KG1 (cell line): ENCODE measurements at places on chromosomes 4 and X.

DNA sequence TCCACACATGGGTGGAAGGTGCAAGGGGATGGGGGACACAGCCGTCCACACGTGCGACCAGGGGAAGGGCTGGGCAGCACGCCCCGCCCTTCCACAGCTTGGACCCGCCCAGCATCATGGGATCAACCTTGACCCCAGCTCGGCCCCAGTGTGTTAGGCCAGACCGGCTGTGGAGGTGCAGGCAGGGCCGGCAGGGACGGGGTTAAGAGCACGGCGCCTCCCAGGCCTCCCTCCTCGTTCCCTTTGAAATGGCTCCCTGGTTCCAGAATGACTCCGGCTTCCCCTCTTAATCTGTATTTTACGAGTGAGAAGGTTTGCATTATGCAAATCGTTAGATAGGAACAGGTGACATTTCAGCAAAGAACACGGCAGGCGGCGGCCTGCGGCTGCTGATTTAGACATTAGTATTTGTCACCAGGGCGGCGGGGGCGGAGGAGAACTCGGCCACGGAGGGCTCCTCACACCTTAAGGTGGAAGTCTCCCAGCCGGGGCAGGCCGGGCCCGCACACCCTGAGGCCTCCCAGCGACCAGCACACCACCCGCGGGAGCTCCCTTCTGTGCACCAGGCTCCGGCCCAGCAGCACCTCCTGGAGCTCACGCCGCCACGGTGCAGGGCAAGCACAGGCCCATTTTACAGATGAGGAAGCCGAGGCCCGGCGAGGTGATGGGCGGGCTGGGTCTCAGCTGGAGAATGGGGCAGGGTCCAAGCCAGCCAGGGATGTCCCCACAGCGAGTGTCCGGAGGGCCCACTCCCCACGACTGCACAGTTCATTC, 116.1 kb downstream of the FAM53A start:
- no peak for DNase-seq

DNA sequence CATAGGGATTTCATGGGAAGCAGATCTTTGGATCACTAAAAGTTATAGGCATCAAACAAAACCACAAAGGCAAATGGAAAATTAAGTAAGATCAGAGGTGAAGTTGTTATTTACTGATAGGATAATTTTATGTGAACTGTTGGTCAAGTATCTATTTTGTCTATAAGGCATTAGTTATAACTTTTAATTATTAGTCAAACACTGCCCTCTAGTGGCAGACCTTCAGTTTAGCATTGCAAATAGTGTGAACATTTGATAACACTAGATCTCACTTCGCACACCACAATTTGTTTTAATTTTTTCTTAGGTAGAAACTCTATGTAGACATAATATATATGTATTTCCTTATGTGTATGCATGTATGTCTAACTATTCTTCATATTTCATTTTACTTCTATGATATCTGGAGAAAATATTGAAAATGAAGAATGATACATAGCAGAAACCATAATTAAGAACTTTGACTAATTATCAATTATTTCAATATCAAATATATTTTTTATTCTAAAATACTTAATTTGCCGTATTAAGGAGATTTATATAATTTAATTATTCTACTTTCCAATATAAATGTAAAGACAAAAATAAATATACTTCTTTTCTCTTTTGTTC, 214.5 kb upstream of the TACR3 start:
- DNase-seq = peak; percentile 3

DNA sequence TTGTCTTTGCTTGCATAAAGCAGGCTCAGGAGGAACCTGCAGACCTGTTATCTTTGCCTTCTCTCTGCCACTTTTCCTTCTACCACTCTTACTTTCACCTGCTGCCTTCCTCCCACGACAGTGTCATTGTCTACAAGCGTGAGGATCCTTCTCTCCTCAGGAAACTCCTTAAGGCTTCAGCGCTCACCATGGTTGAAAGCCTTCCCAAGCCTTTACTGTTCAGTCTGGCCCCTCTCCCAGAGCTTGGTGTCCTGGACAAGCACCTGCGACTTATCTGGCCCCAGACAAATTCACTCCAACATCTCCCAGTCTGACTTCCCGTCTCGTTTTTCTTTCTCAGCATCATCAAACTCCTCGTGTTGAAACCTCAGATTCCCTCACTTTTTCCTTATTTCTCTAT, 31.0 kb downstream of the CC2D2A start:
- no peak for DNase-seq

DNA sequence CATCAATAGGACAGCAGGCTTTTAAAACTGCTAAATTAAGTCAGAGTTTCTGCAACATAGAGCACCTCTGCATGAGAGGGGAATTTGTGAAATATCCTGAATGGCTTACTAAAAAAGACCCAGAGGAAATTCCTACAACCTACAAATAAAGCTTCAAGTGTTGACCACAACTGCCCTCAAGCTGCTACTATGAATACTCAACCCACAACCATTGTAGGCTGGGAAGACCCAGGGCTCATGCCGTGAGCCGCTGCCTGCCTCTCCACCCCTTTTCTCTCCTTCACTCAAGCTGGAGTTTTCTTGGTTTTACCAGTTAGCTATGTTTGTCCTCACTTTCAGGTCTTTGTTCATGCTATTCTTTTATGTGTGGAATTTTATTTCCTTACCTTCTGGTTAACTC, 151.6 kb downstream of the EMCN start:
- no peak for DNase-seq

DNA sequence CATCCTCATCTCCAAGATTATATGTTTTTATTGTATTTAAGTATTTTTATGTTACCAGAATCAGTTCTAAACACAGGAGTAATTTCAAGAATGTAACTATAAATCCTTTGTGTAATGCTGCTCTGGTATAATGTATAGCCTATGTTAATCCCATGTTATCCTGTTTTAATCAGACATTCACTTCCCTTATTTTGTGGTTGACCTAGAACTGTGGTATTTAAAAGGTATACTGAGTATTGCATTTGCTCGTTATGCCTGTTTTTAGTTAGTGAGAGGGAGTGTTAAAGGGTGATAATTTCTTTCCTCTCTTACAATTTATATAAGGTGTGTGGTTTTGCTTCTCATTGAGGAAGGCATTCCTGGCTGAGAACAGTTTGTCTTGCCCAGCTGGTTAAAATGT, 26.2 kb downstream of the MTM1 start:
- DNase-seq = no peak

GRCh38 chrX:47240619-47241018, 7.8 kb downstream of the USP11 start:
- no peak for DNase-seq

DNA sequence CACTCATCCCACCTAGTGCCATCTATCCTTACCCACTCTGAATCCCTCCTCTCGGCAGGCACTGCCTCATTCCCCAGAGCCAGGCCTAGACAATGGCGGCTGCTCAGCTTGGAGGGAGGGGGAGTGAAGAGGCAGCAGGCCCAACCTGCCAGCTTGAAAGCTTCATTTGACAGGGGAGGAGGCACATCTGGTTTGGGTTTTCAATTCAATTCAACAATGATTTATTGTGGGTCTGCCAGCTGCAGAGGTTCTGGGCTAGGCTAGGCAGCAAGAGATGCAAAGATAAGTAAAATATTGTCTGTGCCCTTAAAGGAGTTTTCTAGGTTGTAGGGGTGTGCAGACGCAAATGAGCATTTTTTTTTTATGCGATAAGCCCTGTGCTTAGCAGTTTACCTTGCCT, 58.5 kb downstream of the RTL9 start:
- DNase-seq = no peak

- DNase-seq = no peak
These were observed 61.3 kb upstream of the GPRIN3 start for GRCh38 chr4:89368861-89369260.

DNA sequence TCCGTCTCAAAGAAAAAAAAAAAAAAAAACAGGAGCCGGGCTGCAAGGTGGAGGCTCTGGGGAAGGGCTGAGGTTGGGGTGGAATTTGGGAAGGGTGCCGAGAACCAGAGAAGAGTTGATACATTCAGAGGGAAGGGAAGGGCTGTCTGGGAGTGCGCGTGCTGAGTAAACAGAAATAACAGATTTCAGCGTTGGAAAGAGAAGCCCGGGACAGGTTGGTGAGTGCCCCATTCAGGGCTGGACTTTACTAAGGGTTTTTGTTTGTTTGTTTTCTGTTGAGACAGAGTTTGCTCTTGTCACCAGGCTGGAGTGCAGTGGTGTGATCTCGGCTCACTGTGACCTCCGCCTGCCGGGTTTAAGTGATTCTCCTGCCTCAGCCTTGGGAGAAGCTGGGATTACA, 1.7 kb upstream of the IL3RA start:
- DNase-seq = no peak

DNA sequence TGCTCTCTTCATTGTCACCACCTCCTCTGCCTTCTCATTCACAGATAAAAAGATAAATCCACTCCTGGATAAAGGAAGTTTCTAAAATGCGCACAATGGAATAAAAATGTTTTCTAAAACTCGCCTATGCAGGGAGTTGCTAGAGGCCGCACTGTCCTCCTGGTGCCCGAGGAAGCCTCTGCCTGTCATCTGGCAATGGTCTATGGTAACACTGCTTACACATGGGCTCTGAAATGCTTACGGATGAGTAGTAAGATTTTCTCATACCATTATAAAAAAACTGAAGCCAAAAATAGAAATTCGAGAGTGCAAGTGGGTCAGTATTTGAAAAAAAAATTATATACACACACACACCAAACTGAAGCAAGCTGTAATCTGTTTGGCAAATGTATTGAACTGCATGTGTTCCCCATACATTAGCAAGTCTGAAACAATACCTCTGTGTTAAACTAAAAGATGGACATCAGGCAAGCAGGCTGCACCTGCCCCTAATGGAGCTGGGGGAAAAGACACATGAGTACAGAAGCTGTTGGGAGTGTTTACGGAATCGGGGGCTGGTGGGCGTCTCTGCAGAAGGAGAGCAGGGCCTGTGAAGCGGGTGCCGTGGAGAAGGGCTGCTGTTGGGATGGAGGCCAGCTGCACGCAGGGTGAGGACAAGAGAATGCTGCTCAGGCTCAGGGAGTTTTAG, 103.3 kb upstream of the FAT1 start:
- DNase-seq = no peak

- no peak for DNase-seq
These were observed 15.9 kb upstream of the NOCT start for GRCh38 chr4:138999666-139000065.

- no peak for DNase-seq
These were observed 87.1 kb downstream of the RLIM start for GRCh38 chrX:74527350-74527749.

- DNase-seq = no peak
These were observed 70.2 kb upstream of the PRPS2 start for GRCh38 chrX:12721042-12721441.

- DNase-seq = no peak
These were observed 784 bp downstream of the MAP7D3 start for GRCh38 chrX:136250191-136251040.

DNA sequence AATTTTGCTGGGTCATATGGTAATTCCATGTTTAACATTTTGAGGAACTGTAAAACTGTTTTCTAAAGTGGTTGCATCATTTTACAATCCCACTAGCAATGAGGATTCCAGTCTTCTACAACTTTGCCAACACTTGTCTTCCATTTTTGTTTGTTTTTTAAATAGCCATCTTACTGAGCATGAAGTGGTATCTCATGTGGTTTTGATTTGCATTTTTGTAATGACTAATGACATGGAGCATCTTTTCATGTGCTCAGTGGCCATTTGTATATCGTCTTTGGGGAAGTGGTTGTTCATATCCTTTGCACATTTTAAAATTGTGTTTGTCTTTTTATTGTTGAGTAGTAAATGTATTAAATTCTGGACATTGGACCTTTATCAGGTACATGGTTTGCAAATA, 94.7 kb downstream of the TMEM131L start:
- DNase-seq = no peak

DNA sequence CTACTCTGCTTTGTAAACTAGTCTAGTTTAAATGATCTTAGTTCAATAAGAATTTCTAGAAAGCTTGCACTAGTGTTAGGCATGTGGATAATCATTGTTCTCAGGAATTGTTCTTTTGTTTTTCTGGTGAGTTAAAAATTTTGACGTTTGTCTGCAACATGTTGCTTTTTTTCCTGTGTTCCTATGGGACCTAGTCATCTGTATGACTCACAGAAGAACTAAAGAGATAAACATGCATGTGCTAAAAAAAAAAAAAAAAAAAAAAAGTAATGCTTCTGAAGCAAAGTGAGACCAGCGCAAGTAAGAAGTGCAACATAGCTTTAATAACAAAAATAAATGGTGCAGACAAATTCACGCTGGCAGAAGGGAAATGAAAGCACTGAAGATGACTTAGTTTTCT, 471.2 kb downstream of the IQCM start:
- no peak for DNase-seq

- no peak for DNase-seq
These were observed 14.8 kb downstream of the SUV39H1 start for GRCh38 chrX:48711162-48711928.

DNA sequence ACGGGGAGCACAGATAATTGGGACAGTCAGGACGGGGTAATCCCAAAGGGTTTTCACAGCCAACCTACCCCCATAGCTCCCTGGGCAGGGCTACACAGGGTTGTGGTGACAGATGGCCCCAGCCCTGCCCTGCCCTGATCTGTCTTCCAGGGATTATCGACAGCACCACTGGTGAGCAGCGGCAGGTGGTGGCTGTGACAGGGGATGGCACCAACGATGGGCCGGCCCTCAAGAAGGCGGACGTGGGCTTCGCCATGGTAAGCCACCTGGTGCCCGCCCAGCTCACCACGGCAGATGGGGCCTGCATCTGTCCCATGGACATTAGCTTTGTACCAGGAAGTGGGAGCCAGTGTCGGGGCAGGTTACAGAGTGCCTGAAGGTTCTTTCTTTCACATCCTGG, 39.3 kb downstream of the ATP2B3 start:
- DNase-seq = no peak

- DNase-seq = no peak
These were observed 63.2 kb downstream of the ATXN3L start for GRCh38 chrX:13256603-13257002.

DNA sequence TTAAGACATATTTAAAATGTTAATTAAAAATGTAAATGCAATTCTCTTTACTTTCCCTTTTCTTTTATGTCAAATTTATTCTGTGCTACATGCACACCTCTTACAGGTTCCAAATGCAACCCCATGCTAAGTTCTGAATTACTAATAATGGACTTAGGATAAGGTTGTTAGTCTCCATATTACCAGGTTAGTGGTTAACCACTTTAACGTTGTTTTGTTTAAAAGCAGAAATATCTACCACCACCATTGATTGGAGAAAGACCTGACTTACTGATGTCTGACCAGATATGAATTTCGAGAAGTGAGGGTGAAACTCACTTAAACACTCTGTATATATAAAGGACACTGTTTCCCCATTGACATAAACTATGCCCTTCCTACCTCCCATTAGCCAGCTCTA, 6.9 kb upstream of the TRPC3 start:
- DNase-seq = no peak

DNA sequence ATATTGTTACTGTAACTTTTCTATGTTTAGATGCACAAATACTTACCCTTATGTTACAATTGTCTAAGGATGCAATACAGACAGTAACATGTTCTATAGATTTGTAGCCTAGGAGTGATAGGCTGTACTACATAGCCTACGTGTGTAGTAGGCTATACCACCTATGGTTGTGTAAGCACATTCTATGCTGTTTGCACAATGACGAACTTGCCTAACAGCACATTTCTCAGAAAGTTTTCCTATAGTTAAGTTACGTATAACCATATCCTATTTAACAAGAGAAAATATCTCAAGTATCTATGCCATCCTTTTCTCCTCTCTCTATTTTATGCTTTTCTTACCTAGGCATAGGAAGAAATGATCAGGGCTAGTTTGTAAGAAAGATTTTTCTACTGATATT, 710.8 kb upstream of the HTR2C start:
- DNase-seq = no peak
